Cortex of kidney (tissue), 1 donor: ENCODE measurements at places on chromosomes 7 and 10.

- no peak for DNase-seq
Observed at GRCh38 chr7:87671-88070, 104.7 kb upstream of the FAM20C start.

DNA sequence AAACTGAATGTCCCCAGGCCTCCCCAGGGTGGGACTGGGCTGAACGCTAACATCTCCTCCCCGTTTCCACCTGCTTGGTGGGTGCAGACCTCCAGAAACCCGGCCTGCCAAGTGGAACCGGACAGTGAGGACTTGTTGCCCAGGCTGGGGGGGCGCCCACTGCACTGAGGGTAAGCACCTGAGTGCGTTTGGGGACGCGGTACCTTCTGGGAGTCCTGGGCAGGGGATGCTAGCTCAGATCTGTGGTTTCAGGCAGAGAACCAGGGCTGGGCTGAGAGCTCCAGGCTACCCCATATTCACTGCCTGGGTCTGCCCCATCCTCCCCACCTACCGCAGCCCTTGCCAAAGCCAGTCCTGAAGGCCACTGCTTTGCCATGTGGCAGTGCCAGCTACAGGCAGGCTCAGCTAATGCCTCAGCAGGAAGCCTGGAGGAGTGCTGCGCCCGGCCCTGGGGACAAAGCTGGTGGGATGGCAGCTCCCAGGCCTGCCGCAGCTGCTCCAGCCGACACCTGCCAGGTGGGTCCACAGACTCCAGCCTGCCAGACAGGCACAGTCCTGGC, 3.5 kb upstream of the ZNF467 start:
- DNase-seq = no peak

DNA sequence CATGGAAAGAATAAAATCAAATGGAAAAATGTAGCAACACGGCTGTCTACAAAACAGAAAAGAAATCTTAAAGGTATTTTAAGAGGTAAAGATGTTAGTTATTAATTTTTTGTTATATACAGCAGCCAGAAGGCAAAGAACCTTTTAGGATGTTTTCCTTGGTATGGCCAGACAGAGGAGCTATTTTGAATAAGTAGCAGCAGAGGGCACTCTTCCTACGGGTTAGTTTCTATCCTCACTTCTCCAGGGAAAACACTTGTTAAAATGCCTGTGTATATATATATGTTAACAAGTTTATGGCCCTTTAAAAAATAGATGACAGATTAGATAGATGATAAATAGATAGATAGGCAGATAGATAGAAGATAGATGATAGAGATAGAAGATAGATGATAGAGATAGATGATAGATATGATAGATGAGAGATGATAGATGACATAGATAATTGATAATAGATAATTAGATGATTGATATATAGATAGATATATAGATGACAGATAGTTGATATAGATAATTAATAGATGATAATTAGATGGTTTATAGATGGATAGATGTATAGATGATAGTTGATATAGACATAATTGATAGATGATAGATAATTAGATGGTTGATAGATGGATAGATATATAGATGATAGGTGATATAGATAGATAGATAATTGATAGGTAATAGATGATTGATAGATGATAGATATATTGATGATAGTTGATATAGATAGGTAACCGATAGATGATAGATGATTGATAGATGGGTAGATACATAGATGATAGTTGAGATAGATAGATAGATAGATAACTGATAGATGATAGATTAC, 57.8 kb upstream of the WIPF3 start:
- DNase-seq = no peak

GRCh38 chr7:27160546-27161213, 4.2 kb upstream of the HOXA7 start:
- no peak for DNase-seq

DNA sequence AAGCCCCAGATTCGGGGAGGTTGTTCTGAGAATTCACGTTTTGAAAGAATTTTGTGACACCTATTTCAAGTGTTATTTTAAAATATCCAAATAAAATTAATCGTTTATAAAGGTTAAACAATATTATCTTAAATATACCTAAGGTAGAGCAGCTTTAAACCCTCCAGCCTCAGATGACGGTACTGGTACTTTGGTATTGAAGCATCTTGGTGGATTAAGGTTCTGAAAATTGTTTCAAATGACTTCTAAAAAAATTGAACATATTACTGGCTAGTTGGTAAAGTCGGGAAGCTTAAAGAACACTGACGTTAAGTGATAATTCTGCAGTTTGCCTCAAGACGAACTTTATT, 392 bp upstream of the HUS1 start:
- no peak for DNase-seq
